Activated gamma-delta T cell (primary cell): ENCODE measurements at places on chromosomes 6 and 20.

- DNase-seq, result peak; percentile 65
Observed at GRCh38 chr20:25247956-25248785, at the start of gene PYGB. PYGB (plus strand) TSS chr20:25248085; CDS start chr20:25248179, 94 bp downstream.

DNA sequence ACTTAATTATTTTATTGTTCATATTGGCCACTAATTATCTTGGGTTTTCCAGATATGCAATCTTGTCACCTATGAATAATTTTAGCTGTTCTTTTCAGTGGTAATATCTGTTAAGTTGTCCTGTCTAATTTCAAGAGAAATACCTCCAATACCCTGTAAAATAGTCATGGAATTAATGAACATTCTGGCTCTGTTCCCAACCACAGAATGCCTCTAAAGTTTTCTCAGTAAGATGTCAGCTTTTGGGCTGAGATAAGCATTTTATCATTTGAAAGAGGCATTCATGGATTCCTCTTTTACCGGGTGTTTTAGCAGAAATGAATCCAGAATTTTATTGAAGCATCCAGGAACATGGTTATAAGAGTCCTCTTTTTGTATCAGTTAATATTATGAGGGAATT, 109.3 kb downstream of the WDR27 start:
- no peak for DNase-seq

DNA sequence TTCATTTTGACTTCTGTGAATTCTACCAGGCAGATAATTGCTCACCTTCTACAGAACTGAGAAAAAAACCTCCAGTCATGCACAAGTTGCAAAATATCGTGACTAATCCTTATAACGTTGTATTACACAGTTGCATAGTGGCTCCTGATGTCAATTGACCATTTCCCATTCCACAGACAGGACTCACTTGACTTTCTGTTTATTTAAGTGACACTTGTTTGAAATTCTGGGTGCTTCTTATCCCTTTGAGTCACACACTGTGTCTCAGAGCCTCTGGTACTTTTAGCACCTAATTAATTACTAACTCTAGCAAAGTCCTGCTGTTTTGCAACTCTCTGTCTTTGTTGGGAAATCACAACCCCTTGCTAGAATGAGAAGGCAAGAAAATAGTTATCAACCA, 16.2 kb upstream of the RSPO3 start:
- no peak for DNase-seq

DNA sequence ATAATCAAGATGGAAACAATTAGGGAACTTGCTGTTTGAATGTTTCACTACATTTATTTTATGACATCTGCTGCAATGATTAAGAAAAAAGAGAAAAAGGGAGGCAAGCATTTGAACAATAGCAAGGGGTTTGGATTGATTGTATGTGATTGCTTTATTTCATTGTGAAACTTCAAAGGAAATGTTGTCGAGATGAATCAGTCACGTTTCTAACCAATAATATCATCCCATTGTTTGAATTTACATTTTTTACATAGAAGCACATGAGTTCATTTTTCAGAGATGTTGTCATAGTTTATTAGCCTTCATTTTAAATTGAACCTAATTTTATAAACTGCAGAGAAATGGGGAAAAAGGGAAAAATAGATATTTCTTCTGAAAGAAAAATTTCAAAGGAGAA, 572.0 kb downstream of the KIF16B start:
- no peak for DNase-seq

DNA sequence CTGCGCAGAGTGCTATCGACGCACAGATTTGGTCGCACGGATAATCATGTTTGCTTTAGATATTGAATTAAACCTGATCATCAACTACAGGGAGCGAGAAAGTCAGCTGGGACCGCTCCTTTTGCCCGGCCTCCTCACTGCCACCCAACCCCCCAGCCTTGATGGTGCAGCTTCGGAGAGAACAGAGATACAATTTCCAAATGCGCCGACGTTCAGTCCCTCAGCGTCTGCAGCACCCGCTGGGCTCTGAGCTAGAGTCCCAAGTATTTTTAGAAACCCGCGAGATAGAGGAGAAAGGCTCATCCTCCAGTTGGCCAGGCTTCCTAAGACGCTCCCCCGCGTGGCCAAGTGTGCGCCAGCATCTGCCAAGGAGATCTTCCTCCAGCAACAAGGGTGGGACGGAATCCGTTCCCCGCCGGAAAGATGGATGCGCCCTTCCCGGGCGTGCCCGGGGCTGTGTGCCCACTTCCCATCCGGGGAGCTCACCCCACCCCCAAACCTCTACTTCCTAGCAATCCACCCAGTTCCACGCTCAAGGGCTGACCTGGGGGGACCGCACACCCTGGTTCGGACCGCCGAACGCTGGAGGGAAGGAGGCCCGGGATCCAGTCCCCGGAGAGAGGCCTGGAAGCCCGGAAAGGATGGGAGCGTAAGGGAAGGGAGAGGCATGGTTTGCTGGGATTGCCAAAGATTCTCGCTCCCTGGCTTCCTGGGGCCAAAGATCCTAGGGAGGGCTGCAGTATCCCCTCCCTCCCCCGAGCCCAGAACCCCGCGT, 4.1 kb downstream of the NKX2-2 start:
- no peak for DNase-seq

- DNase-seq, result no peak
Observed at GRCh38 chr6:88380083-88380482, 213.9 kb upstream of the CNR1 start.

- no peak for DNase-seq
Observed at GRCh38 chr6:150967910-150968309, 102.4 kb downstream of the MTHFD1L start.

GRCh38 chr6:135479601-135480000, 17.9 kb downstream of the AHI1 start:
- DNase-seq, result no peak

DNA sequence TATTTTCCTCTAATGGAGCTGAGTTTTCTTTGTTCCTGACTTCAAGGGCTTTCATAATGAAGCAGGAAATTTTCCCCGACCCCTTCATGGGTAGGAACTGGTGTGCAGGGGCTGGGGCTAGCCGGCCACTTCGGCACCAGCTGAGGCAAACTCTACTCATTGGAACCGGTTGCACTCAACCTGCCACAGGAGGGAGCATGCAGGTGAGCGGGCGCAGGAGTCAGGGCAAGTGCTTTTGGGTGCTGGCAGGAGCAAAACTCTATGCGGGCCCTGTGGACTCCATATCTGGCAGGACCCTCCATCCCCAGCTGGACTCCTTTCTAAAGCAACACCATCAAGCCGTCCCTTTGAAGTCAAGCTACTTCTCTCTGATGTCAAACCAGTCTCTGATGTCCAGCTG, 244.2 kb downstream of the EPM2A start:
- no peak for DNase-seq

DNA sequence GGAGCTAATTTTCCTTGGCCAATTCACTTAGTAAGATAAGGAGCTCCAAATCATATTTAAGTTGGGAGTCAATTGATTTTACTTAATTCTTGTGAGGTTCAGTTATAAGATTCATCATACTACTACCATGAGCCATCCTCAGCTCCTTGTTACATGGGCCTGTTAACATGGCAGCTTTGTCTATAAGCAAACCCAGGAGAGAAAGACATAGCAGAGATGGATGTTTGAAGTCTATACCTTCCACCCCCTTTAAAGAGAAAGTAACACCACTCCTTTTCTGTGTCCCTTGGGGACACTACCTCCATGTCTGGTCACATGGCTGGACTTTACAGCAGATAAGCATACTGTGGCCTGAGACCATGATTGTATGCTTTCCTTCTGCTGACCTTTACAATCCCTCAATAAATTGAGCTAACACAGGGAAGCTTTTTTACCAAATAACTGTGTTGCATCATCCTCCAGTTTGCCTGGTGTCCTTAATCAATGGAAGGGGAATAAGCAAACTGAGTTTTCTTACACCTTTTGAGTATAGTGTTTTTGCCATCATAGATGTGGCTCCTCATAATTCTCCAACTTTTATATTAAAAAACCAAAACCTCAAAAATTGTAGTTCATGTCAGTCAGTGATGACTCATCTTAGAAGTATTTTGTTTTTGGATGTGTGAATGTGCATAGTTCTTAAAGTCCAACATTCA, 9.8 kb upstream of the ZNFX1 start:
- DNase-seq, result no peak

DNA sequence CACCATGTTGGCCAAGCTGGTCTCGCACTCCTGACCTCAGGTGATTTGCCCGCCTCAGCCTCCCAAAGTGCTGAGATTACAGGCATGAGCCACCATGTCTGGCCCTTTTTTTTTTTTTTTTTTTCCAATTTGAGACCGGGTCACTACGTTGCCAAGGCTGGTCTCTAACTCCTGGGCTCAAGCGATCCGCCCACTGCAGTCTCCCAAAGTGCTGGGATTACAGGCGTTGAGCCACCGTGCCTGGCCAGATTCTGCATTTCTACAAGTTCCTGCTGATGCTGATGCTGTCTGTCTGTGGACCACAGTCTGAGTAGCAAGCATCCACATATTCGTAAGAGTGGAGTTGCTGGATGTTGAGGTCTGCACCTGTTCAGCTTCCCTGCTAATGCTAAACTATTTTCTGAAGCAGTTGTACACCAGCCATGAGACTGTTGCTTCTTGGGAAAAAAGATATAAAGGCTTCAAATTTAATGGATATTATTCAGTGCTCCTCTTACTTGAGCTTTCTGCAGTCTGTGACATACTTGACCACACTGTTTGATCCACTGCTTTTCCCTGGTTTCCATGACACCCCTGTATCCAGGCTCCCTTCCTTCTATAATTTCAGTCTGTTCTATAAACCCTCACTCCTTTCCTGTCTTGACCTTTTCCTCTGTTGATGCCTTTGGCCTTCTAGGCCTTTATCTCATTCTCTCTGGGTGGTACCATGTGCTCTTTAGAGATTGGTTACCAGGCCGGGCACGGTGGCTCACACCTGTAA, 10.1 kb upstream of the ZBTB12 start:
- DNase-seq, result no peak

DNA sequence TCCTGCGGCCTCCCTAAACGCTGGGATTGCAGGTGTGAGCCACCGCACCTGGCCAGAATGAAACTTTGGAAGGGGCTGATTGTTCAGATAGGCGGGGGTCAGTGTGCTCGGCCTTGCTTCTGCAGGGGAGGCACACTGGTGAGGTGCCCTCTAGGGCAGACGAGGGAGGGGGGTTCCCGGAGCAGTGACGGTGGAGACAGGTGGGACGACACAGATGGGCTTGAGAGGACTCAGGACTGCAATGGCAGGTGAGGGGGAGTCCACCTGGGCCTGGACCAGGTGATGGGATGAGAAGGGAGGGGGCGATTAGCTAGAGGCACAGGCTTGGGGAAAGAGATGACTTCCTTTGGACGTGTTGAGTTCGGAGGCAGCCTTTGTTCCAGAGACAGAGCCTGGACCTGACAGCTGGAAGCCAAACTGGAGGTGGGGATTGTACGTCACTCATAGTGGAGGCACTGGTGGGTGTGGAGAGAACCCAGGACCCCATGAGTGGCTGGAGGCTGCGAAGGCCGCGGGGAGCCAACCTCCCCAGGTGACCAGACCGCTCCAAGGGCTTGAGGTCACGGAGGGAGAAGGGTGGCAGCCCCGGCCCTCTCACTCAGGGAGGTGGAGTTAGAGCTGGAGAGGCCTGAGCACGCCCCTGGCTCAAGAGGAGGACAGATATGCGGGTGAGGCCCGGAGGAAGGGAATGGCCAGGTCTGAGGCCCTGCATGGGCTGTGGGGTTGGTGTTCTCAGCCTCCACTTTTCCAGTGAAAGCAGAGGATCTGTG, 10.5 kb upstream of the MAP1LC3A start:
- DNase-seq, result no peak

GRCh38 chr20:1267161-1267560, 1.1 kb downstream of the SNPH start:
- DNase-seq, result no peak

GRCh38 chr20:41172296-41173140, 35.2 kb downstream of the PLCG1 start:
- no peak for DNase-seq

DNA sequence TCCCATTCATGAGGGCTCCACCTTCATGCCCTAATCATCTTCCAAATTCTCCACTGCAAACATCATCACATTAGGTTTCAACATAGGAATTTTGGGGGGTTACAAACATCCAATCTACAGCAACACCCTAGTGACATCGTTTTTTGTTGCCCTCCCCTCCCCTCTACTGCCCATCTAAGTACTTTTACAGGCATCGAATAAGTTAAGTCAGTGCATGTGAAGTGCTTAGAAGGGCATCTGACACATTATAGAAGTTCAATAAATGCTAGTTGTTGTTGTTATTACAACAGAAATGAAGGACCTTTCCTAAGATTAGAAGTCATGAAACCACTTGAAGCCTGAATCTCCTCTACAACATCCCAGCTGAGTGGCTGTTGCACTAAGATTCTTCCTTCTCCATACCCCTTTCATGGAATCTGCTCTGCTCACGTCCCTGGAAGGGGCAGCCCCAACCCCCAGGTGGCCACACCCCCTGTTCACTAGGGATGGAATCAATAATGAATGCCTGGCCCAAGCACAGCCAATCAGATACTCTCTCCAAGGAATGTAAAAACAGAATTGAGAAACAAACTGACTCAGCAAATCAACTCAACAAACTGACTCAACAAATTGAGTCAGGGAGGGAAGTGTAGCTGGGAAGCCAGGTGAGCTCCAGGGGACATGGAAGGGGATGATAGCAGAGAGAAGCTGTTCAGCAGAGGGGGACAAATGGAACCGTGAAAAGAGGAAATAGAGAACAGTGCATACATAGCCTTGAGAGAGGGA, 3.9 kb upstream of the LRP11 start:
- no peak for DNase-seq

DNA sequence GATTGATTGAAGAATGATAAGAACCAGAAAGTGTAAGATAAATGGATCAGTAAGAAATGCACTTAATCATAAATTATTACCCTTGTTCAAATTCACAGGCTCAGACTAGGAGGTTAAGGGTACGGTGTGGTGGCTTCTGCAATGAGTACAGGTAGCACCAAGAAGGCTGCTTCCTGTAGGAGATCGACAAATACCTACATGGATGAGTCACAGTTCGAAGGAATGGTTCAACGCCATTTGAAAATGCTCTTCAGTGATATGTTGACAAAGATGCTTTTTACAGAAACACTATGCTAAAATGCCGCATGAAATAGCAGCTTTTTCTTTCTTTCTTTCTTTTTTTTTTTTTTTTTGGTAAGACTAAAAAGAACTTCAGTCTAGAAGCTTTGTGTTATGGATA, 116.2 kb downstream of the DTNBP1 start:
- DNase-seq, result no peak

GRCh38 chr20:58271606-58272351, 37.7 kb upstream of the RAB22A start:
- no peak for DNase-seq
